ENCODE measurements at places on chromosomes 5 and 9.
A peak's percentile ranks its signal among the peaks of the same experiment; 100 is the strongest.

- no peak for DNase-seq
Observed at GRCh38 chr5:169805937-169806700, 169.0 kb downstream of the DOCK2 start.

- no peak for DNase-seq
Observed at GRCh38 chr5:72237415-72237814, 82.6 kb downstream of the MRPS27 start.

- DNase-seq: no peak
Observed at GRCh38 chr5:151406322-151406947, 41.0 kb upstream of the SLC36A1 start.

GRCh38 chr9:81573415-81574321 lies 115.7 kb downstream of the TLE1 start:
- no peak for DNase-seq

DNA sequence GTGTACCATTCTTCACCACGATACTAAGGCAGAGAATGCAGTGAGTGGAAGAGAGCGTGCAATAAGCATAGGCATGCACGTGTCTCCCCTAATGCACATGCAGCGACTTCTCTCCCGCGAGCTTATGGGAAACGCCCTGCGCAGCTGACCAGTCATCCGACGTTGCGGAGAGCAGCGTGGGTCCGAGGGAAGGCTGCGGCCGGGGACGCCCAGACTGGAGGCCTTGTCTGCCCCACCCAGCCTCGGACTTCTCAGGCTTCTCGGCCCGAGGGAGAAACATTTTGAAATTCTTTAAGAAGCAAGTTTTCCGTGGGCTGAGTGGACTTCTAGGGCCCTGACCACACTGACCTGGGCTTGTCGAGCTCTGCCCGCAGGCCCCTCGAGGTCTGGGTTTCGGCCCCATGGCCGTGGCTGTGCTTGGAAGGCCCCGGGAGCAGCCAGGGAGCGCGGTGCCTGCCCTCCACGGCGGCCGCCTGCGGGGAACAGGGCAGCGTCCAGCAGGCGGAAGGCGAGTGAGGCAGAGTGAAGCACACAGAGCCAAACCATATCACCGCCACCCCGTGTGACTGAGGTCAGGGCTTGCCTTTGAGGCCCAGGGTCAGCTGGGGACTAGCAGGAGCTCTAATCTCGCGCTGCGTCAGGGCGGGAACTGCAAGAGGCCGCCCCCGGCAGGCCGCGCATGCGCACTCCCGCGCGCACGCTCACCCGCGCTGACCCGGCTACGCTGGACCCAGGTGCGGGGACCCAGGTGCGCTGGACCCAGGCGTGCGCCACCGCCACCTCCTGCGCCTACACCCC lies 60.0 kb upstream of the IRX1 start:
- DNase-seq: no peak

- no peak for DNase-seq
Observed at GRCh38 chr5:24397601-24398000, 247.2 kb downstream of the CDH10 start.

DNA sequence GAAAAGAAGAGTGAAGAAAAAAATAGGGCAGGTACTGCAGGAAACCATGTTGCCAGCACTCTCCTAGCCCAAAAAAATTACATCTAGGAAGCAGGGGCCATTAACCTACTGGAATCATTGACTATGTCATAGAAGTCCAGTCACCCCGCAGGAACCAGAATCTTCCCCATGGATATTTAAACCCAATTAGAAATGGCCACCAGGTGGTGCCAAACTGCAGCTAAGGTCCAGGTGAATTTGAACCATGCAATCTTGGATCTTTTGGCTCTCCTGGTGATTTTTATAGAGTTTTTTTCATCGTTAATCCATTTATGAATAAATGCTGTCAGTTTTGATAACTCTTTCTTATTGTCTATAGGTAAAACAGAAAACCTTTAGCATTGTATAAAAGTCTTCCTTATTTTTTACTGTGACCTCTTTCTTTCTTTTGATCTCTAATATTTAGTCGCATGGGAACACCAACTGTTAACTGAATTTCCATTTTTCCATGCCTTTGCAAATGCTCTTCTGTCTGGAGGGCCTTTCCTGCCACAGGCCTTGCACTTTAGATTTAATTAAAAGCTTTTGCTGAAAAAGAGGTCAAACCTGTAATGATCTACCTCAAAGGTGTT lies 147.5 kb upstream of the FGF10 start:
- no peak for DNase-seq

DNA sequence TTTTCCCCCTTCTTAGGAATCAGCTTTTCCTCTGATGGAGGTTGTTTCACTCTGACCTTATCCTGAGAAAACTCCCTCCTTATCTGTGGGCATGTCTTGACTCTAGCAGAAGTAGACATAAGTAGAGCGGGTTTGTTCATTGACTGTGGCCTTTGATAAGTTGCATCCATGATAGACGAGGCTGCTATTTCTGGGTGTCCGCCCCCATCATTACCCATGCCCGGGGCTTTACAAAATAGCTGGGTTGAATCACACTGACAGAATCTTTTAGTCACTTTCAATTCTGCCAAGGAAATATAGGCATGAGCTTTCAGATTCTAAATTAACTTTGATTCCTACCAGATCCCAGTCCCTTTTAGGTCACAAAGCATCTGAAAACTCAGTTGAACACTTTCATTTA lies 223.8 kb downstream of the SEC61B start:
- no peak for DNase-seq

GRCh38 chr9:94706922-94707321 lies 19.6 kb upstream of the AOPEP start:
- DNase-seq: no peak

DNA sequence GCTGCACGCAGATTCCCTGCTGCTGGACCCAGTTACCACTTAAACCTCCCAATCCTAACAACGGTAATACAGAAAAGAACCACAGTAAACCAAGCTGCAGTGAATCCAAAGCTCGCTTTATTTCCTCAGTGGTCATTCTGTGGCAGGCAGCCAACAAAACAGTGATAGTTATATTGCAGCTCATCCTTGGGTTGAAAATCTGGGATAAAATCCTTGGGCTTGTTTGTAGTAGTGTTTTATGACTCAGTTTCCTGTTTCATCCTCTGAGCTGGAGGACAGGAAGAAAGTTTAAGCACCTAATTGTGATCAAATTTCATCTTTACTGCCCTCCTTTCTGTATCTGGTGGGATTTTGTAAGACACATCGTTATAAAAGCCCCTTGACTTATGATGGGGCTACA lies 31.4 kb downstream of the HMGCR start:
- DNase-seq: no peak

DNA sequence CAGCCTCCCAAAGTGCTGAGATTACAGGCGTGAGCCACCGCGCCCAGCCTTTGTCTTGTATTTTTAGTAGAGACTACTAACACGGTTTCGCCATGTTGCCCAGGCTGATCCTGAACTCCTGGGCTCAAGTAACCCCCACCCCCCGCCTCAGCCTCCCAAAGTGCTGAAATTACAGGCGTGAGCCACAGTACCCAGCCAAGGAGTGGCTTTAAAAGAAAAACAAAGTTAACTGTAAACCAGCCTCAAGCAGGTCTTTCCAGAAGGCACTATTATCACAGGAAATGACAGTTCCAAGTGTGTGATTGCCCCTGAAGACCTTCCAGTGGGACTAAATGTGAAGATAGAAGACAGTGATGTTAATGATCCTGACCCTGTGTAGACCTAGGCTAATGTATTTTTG lies 31.1 kb downstream of the SIL1 start:
- peak; percentile 35 for DNase-seq

DNA sequence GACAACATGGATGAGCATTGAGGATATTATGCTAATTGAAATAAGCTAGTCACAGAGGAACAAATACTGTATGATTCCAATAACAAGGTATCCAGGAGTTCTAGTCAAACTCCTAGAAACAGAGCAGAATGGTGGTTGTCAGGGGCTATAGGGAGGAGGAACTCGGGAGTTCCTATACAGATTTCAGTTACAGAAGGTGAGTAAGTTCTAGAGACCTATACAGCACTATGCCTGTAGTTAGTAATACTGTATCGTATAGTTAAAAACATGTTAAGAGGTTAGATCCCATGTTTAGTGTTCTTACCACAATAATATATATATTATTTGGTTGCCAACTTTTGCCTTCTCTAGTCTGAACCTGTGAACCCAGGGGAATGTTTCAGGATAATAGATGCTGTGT lies 7.9 kb upstream of the OXCT1 start:
- DNase-seq: no peak

GRCh38 chr9:3768712-3769457 lies 243.1 kb upstream of the RFX3 start:
- DNase-seq: no peak

GRCh38 chr5:54671111-54671531 lies 153.6 kb downstream of the SNX18 start:
- no peak for DNase-seq

DNA sequence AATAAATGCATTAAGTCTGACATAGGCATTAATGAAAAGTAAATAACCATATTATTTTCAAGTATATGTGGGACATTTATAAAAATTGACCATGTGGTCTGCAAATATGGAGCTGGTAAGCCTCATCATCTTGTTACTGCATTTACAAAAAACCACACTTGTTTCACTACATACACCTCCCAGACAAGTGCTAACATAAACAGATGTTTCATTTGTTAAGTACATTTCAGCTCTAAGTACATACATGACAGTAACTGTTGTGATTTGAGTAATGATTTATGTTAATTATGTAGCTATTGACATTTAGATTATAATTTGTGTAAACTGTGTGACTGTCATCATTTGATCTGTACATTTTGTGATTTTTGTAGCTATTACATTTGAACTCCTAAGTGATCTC lies 13.9 kb downstream of the IDNK start:
- no peak for DNase-seq

- peak; percentile 14 for DNase-seq
Observed at GRCh38 chr9:13485068-13485596, 205.6 kb upstream of the MPDZ start.

- no peak for DNase-seq
Observed at GRCh38 chr5:94690778-94691177, 72.3 kb downstream of the SLF1 start.

- no peak for DNase-seq
Observed at GRCh38 chr5:62653864-62654575, 75.4 kb downstream of the LRRC70 start.

DNA sequence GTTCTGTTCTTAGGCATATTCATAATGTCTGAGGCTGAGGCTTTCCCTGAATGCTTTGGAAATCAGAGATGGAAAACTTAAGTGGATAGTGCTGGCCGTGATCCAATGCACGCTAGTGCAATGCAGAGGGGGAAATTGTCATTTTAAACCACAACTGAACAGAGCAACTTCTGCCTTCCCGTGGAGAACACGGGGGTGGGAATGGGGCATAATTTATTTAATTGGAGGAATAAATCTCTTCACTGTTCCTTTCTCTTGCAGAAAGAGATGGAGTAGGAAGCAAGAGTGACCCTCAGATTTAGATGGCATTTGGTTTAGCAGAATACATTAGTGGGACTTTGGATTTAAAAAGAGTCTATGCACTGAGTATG lies 22.9 kb upstream of the NREP start:
- DNase-seq: no peak

DNA sequence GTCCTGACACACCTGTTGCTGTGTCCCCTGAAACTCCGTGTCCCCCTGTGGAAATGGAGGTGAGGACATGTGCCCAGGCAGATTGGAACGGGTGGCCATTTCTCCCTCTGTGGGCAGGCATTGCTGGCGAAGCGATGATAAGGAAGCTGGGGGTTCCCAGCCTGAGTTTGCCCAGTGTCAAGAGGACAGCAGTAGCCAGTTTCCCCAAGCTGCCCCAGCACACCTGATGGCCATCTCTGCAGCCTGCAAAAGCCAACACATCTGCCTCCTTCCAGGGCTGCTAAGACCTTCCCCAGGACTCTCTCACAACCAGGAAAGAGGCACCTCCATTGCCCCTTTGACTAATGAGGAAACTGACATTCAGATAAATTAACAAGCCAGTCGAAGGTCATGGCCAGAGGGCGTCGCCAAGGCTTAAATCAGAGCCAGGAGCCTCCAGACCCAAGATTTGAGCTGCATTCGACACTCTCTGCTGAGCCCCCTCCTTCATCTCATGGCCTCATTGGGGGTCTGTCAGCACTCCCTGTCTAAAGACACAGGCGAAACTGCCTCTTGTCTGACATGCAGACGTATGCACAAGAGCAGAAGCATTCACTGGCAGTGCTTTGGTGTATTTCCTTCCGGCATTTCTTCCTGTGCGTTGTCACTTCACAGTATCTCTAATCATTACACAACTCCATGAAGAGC lies 10.4 kb upstream of the WNK2 start:
- no peak for DNase-seq

DNA sequence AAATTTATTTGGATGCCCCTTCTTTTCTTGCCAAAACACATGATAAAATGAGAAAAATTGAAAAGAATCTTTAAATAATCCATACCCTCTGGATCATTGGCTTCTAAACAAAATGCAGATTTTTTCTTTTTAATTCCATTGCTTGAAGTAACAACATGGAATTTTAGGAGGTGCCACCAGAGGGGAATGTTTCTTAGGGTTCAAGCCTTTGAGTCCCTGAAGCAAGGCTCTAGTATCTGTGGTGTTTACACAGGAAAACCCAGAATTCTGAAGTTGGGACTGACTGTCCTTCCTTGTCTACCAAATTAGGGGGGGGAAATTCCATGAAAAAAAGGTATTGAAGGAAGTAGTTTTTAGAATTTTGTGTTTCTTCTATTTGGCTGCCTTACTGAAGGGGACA lies 69.4 kb downstream of the LMNB1 start:
- DNase-seq: no peak

DNA sequence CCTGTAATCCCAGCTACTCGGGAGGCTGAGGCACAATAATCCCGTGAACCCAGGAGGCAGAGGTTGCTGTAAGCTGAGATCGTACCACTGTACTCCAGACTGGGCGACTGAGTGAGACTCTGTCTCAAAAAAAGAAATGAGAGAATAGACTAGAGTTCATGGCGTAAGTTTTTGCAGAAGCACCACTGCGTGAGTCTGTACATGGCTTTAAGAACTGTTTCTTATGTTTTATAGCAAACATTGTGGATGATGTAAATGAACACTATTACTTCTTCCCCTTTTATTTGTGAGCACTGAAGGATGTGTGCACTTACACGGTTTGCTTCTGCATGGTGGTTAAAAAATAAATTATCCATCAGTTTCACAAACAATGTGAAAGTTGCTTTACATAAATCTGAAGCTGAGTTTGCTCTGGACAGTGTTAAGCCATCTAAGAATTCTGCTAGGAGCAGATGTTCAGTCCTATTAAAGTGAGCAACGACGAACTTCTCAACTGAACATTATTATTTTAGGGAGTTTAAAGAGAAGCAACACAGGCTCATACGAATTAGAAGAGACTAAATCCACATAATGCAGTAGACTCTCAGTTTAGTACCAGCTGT lies 52.5 kb downstream of the ZFAND5 start:
- no peak for DNase-seq

All from transverse colon (tissue), 4 donors.